Left kidney (tissue), 8 donors: ENCODE measurements at places on chromosomes 1 and 21.

DNA sequence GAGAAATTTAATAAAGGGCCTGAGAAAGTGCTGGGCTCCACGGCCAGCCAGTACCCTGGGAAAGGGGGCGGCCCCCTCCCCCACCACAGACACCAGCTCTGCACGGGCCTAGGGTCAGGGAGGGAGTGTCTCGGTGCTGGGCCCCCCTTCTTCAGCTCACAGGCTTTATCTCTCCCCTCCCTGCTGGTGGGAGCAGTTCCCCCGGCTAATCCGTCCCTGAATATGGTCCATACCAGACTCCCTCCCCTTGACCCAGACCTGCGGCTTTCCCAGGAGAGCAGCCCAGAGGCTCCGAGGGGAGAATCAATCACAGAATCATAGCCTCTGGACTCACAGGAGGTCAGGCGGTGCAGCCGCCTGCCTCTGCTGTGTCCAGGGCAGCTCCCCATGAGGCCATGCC lies 26.0 kb upstream of the RSPO1 start:
- no peak for DNase-seq

- DNase-seq, result no peak
These were observed 36.1 kb downstream of the CD247 start for GRCh38 chr1:167482184-167482583.

DNA sequence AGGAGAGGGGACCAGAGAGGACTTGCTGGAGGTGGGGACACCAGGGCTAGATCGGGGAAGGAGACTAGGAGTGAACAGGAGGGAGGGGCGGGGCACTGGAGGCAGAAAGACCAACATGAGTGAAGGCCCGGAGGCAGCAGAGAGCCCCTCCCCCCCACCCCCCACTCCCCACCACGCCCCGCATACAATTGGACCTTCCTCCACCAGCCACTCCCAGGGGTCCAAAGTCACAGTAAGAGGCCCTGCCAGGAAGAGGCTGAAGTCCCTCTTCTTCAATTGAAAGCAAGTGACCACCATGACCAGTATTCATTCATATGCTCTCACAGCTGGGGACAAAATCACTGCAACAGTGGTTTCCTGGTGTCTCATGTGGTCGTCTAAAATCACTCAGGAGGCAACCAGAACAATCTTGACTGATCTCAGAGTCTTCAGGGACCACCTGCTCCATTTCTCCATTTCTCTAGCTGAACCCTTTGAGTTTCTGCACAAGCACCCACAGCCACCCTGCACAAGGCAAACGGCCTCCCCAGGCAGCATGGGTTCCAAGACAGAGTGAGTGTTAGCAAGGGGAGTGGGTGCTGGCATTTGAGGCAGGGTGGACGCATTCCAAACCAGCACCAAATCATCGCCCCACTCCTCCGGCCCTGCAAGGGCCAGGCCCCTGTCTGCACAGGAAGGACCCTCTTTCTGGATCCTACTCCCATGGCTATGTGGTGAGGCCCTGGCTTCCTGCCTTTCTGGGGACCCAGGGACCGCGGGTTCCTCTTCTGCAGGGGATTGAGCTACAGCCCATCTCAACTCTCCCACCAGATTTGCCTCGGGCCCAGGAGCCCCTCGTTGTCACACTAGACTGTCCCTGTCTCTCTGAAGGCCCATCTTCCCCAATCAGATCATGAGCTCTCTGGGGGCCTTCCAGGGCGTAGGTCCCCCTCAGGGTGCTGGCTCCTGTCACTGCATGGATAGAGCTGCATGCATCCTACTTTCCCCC lies 17.0 kb downstream of the LAPTM5 start:
- DNase-seq, result no peak

- peak; percentile 47 for DNase-seq
These were observed 1.2 kb downstream of the AGPAT3 start for GRCh38 chr21:43866260-43866629.

GRCh38 chr1:54310439-54311328 lies 95.5 kb downstream of the SSBP3 start:
- no peak for DNase-seq

- DNase-seq, result no peak
These were observed 148.1 kb downstream of the NRIP1 start for GRCh38 chr21:14916676-14917141.

DNA sequence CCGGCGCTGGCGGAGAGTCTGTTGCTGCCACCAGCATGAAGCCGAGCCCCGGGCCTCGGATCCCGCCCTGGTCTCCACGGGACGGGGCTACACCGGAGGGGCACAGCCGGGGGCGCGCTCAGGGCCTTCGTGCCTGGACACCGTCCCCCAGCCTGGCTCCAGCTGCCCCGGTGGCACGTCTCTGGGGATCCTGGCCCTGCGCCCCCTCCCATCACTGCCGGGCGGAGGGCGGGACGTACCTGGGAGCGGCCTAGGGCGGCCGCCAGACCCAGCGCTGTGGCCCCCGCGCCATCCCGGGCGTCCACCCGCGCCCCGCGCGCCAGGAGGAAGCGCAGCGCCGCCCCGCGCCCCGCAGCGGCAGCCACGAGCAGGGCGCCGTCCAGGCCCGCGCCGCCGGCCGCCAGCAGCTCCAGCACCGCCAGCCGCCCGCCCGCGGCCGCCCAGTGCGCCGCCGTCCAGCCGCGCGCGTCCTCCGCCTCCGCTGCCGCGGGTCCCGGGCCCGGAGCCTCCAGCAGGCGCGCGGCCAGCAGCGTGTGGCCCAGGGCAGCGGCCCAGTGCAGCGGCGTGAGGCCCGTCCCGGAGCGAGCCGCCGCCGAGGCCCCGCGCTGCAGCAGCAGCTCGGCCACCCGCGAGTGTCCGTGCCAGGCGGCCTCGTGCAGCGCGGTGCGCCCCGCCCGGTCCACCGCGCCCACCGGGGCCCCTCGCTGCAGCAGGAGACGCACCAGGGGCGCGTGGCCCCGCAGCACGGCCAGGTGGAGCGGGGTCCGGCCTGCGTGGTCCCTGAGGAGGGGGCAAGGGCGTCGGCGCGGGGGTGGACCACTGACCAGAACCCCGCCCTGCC lies 1.0 kb downstream of the ANKRD65 start:
- DNase-seq, result no peak

GRCh38 chr21:43767984-43768867 lies 7.9 kb downstream of the CSTB start:
- DNase-seq, result no peak

DNA sequence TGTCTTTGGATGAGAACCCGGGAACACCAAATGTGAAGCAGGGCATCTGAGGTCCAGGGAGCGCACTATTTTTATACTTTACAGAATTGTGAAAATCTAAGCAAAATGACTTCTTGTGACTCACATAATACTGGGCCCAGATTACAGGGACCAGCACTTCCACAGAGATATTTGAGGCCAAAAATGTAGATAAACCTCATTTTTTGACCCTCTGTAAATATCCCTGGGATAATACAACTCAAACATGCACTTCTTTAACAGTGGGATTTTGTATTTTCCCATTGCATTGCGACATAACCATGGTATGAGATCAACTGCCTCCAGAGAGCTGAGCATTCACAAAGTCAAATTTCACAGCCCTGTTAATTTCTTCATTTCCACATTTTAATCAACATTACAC lies 289.4 kb upstream of the ADGRL4 start:
- DNase-seq, result no peak

GRCh38 chr1:205600085-205600484 lies 31.7 kb downstream of the ELK4 start:
- DNase-seq, result no peak

DNA sequence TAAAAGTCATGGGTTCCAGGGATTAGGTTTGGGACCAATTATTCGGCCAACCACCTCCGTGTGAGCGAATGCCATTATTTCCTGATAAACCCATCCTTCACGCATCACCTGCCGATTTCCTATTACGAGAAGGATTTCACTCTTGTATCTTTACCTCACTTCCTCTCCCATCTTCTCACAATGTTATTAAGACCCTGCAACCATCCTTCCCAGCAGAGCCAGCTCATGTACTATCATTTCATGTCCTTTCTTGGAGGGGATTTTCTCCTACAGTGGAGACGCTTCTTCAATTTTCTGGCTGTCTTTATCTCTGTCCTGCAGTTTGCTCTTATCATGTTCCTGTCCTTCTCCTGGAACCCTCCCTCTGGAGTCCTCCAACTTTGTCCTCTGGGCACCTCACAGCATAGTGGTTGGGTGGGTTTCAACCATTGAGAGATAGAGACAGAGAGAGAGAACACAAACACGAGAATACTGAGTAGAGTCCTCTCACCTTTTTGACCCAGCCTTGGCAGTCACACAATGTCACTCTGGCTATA lies 192.2 kb downstream of the DYRK1A start:
- DNase-seq, result no peak

GRCh38 chr1:230267338-230268065 lies 158.6 kb downstream of the PGBD5 start:
- no peak for DNase-seq

GRCh38 chr1:233313434-233314155 lies 13.9 kb upstream of the MAP3K21 start:
- no peak for DNase-seq

- DNase-seq, result no peak
These were observed 36.1 kb upstream of the RUNX3 start for GRCh38 chr1:24966121-24966723.

DNA sequence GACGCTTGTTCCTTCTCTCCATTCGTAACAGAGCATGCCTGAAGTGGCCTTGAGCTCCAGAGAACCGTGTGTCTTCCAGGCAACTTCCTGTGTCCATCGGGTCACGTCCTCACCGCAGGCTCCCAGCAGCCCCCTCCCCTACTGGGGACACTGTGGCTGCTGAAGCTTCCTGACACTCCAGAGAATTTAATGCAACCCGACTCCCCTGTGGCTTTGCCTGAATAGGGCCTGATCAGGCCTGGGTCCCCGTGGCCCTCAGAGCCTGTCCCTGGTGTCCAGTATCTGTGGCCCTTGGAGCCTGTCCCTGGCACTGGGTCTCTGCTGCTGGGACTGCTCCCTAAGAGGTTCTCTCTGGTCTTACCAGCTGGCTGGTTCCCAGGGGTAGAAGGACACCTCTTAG lies 219.7 kb upstream of the VAMP3 start:
- DNase-seq, result no peak

DNA sequence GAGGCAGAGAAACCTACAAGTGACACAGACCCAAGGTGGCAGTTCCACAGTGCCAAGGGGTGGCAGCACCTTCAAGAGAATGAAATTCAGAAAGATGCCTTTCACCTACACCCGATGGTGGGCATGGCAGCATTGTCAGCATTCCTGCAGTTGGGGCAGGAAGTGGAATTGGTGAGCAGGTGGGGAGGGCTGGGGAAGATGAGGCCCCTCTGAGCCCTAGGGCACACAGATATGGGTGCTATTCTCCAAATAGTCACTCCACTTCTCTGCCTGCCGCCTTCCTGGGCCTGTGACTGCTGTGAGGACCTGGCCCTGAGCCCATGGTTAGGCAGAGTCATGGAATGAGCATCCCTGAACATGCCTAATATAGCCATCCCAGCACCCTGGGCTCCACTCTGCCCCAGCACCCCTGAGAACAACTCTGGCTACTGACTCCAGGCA lies 8.3 kb downstream of the SHISA4 start:
- DNase-seq, result no peak

GRCh38 chr1:237016626-237017025 lies 12.4 kb upstream of the MT1HL1 start:
- DNase-seq, result no peak

DNA sequence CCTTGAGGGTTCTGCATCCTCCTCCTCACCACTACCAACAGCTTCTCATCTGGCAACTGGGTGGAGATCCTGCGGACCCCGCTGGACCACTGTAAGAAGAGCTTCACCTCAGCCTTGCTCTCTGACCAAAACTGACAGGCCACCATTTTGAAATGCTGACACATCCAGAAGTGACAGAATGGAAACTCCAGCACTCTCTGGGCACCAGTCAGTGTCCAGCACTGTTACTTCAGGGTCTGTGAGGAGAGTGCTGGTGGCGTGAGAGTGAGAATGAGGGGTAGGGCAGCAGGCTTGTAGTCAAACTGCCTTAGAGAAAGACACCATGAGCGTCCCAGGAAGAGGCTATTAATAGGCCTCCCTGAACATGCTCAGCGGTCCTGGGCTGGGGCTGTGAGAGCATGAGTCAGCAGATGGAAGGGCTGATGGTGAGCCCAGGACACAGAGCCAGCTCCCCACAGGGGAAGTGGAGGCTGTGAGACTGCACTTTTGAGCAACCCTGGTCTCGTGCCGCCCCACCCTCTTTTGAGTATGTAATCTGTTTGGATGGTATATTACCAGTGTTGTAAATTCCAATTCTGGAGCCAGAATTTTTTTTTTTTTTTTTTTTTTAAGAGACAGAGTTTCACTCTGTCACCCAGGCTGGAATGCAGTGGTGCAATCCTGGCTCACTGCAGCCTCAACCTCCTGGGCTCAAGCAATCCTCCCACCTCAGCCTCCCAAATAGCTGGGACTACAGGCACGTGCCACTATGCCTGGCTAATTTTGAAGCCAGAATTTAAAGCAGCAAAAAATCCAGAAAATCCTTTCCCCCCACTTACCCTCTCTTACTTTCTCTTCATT lies 34.4 kb upstream of the SLC30A1 start:
- no peak for DNase-seq

DNA sequence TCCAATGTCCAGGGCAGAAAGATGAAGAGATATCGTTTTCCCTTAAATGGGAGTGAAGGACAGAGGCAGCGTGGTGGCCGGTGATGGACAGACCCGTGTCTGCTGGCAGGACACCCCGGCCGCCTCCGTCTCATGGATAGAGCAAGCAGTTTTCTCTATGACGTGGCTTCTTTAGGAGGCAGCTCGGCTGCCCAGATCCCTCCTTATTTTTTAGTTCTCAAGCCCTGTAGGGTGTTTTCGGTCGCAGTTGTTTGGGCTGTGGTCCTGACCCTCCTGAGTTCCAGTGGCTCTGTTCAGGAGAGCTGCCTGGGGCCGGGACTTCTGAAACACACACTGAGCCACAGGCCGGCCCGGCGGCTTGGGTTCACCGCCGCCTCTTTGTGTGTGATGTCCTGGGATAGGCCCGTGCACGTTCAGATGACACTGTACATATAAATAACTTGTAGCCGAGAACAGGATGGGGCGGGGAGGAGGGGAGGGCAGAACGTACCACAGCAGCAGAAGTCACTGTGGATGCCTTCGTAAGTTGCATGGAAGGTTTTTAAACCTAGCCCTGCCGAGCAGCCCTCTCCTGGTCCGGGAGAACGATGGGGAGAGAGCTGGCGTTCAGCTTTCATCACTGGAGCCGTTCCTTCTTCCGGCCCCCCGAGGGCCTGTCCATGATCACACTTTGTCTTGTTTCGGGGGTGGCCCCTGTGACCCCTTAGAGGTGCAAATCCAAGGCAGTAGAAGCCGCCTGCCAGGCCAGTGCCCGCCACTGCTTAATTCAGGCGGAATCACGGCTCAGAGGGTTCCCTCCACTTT lies 65.2 kb downstream of the SIK1 start:
- DNase-seq, result peak; percentile 49

- DNase-seq, result no peak
These were observed 263.5 kb downstream of the SETD4 start for GRCh38 chr21:35796844-35797243.

DNA sequence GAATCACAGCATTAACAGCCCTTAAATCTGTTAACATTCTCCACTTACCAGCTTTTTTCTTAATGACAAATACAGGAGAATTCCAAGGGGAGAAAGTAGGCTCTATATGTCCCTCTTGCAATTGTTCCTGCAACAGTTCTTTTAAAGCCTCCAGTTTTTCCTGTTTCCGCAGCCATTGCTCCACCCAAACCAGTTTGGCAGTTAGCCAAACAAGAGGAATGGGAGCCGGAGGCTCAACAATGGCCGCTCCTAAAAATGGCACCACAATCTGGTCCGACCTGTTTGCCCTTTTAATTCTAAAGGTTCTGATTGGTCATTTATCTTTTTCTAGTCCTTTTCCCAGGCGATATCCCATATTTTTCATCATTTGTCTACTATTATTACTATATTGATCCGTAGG lies 14.0 kb upstream of the L1TD1 start:
- DNase-seq, result no peak
